ENCODE measurements at places on chromosomes 2 and 18.

- no peak for DNase-seq
Measured at GRCh38 chr2:64613276-64613675, 40.4 kb downstream of the SERTAD2 start.

DNA sequence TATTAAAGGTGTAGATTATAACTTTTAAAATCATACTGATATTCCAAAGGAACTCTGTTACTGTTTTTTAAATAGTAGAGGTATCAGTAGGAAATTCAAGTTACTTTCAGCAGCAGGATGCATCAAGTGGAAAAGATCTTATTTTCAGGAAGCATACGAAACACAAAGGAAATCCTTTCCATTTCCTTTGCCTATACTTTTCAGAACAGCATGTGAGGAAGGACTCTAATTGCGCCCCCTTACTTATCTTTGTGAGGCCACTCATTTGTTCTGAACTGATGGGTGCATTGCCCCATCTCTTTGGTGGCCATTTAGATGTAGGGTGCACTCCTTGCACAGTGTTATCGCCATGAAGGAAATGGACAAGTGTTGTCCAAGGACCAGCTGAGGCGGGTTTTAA is 145.3 kb downstream of the BABAM2 start:
- DNase-seq: no peak

DNA sequence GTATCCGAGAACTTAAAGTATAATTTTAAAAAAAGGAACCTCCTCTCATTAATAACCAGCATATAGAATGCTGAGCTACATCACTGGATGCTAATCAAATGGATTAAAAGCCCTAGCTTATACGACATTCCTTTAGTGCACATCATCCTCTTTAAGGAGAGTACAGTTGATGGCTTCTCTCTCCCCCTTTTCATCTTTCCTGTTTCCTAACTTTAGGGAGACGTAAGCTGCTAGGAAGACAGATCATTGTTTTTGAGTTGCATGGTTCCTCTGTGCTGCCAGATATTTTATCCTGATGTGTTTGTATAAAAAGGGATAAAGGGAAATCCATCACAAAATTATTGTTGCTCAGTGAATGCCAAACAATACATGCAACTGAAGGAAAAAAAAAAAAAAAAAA is 94.2 kb downstream of the SLC8A1 start:
- no peak for DNase-seq

DNA sequence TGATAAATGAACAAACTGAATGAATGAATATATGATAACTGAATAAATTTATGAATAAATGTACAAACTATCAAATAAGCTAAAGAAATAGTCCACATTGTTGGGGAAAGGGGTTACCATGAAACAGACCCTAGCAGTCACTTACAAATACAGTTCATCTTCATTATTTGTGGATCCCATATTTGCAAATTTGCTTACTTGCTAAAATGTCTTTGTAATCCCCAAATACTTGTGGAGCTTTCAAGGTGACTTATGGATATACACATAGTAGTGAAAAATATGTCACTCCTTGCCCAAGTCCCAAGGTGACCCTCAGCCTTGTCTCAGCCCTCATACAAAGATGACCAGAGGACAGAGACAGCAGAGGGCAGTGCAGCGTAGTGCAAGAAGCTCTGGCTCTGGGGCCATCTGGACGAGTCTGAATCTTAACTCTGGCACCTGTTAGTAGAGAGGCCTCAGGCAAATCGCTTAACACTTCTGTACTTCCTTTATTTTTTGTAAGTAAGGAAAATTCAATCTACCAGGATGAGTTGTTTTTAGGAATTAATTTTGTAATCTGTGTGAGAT is 3.1 kb downstream of the PAIP2B start:
- peak; percentile 75 for DNase-seq

DNA sequence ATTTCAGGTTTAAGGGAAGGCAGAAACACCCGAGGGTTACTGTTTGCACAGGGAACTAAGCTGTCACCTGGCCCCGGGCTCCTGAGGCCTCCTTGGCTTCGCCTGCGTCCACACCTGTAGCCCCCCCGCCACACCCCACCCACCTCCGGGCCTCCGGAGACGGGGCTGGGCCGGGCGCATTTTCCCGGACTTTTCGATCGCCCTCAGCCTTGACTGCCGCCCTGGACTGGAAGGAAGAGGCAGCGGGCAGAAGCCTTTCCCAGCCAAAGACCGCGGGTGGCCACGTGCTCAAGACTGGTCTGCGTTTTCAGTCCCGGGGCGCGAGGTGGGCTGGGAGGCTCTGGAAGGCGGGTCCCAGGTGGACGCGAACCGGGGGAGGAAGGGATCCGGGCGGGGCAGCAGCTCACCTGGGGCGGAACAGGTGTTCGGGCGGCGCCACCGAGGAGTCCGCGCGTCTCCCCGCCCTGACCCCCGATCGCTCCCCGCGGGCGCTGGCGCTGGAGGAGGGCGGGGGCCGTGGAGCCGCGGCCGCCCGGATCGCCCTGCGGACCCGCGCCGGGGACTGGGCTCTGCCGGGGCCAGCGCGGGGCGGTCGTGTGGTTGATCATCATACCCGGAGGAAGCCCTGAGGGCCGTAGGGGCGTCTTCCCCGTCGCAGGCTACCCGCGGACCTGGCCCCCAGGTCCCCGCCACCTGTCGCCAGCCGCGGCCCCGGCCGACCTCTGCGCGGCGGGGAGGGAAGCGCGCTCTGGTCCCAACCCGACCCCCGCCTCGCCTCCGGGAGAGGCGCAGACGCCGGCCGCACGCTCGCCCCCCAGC is 3.2 kb downstream of the ID2 start:
- peak; percentile 45 for DNase-seq

GRCh38 chr2:233312874-233313273 is 5.3 kb downstream of the SAG start:
- DNase-seq: no peak

- no peak for DNase-seq
Measured at GRCh38 chr2:24910245-24910644, 9.8 kb downstream of the ADCY3 start.

GRCh38 chr2:15667809-15668556 is 76.3 kb downstream of the DDX1 start:
- peak; percentile 95 for DNase-seq

- no peak for DNase-seq
Measured at GRCh38 chr2:96505231-96505889, at the start of gene NEURL3. Gene NEURL3 (minus strand): TSS chr2:96505357. CDS start chr2:96505286, 71 bp downstream.

- peak; percentile 5 for DNase-seq
Measured at GRCh38 chr2:188607501-188607900, 315.8 kb downstream of the GULP1 start.

- DNase-seq: peak; percentile 9
Measured at GRCh38 chr18:35343488-35343935, 708 bp downstream of the ZNF24 start.

DNA sequence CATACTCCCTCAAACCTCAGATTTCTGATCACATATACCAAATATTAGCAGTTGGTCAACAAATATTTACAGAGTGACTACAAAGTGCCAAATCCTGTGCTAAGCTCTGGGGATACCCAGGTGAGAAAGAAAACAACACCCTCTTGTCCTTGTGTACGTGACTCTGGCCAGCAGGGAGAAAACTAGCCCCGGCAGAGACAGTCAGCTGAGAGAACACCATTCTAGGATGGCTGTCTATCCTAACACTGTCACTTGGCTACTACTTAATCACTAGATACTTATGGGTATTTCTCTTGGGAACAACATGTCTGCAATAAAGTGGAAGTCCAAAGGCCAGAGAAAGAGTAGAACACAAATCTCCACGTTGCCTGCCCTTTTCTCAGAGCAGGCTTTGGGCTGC is 57.9 kb upstream of the CD226 start:
- DNase-seq: no peak

GRCh38 chr2:98944775-98945174 is 8.8 kb upstream of the CRACDL start:
- no peak for DNase-seq

- DNase-seq: no peak
Measured at GRCh38 chr18:52682260-52682659, 342.3 kb downstream of the DCC start.

- no peak for DNase-seq
Measured at GRCh38 chr2:216810399-216811160, 49.3 kb downstream of the TNP1 start.

GRCh38 chr2:151632993-151633565 is 101.2 kb downstream of the NEB start:
- no peak for DNase-seq

- no peak for DNase-seq
Measured at GRCh38 chr2:158153270-158154015, 51.8 kb downstream of the UPP2 start.

GRCh38 chr2:189519631-189520387 is 60.8 kb downstream of the SLC40A1 start:
- DNase-seq: peak; percentile 9

DNA sequence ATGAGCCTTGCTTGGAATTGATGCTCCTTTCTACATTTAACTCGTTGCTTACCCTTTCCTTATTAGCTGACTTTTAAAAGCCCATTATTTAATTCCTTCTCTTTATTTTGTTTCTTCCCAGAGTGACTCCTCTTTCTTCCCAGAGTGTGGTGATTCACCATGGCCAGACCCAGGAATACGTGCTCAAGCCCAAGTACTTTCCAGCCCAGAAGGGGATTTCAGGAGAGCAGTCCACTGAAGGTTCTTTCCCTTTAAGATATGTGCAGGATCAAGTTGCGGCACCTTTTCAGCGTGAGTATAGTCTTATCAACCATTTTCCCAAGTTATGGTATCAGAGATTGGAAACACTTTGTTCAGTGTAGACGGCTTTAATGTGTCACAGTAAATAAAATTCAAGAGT is 163.7 kb downstream of the LTBP1 start:
- DNase-seq: no peak

DNA sequence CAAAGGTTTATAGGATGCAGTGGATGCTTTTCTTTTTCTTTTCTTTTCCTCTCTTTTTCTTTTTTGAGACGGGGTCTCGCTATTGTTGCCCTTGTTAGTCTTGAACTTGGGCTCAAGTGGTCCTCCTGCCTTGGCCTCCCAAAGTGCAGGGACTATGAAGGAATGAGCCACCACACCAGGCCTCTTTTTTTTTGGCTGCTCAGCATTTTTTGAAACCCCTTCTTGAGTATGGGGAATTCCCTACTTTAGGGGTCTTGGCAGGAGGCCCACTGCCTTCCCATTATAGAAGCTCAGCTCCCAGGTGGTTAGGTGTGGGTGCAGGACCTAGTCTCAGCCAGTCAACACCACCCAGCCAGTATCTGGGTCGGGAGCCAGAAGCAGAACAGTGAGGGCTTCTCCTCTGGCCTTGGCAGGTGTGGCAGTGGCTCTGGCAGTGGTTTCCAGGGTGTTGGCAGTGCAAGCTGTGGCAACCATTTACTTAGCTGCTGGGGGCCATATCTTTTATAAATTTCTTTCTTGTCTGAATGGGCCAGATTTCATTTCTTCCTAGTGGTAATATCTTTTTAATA is 51.4 kb upstream of the ACYP2 start:
- DNase-seq: no peak

DNA sequence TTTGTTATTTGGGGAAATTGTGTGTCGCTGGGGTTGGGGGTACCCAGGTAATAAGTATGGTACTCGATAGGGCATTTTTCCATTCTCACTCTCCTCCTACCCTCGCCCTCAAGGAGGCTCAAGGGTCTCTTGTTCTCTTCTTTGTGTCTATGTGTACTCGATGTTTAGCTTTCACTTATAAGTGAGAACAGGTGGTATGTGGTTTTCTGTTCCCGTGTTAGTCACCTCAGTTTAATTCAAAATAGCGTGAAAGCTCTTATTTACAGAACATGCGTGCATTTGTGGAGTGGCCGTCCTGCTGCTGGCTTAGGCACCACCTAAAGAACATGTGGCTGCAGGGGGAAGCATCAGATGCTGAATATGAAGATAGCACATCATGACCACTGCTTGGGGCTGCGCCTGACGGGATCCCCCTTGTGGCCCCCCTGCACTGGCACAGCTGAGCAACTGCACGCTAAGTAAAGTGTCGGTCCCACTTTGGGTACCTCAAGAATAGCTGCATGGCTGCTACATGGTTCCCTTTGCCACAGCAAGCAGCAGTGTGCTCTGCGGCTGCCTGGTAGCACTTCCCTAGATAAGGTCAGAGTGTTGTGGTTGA is 569.0 kb downstream of the DCDC2C start:
- DNase-seq: no peak

DNA sequence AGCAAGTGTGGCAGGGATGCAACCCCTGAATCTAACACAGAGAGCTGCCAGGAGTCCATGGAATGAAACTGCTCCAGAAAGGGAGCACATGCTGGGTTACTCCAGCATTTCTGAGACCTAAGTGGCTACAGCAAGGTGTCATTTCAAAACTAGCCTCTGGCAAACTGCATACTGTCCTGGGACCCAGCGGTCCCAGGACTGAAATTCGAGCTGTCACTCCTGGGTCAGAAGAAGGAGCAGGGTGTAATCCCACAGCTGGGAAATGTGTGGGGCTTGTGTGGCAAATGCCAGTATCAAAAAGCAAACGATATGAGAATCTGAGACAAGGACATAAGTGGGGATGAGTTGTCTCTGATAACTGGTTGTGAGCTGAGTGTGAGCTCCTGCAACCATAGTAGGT is 70.3 kb upstream of the ACVR1C start:
- no peak for DNase-seq

DNA sequence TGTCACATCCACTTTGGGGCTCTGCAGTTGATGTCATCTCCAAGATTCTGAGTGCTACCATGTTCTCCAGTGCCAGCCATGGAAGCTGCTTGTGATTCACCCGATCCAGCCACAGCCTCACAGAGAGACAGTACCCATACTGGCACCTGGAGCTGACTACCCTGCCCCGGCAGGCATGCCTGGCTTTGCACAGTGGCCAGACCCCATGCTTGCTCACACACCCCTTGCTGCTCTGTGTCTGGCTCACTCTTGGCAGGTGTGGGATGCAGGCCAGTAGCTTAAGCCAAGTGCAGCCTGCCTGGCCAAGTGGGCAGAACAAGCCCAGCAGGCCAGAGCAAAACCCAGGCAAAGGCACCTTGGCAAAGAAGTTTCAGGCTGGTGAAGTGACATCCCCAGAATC is 828.4 kb upstream of the VRK2 start:
- DNase-seq: no peak

DNA sequence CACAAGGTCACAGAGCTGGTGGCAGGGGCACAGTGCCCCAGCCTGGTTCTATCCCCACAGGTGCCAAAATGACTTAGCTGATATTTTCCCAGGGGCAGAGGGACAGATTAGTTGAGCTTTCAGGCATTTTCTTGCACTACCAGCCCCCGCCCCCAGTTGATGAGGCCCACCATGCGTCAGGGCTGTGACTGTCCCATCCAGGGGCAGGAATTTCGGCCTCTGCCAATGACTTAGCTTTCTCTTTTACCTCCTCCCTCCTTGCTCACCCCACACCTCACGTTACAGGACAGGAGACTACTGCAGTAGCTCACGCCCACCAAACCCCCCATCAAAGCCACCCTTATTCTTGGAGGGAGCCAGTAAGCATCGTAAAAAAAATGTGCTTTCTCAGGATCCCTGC is 31.5 kb downstream of the MRO start:
- no peak for DNase-seq

DNA sequence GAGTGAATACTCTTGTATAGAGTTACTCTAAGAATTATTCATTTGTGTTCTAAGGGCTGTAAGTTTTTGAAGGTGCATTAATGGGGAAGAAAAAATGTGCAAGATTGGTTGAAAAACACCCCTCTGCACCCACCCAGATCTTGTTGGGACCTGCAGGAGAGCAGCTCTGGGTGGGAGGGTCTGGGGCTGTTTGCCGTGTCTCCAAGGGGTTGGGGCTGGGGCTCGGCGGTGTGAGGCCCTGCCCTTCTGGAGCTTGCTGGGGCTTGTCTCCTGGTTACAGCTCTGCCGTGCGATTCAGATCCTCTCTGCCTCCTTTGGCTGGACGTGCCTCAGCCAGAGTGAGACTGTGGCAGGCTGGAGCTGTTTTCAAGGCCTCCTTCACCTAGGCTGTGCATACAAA is 26.1 kb downstream of the IGFBP2 start:
- DNase-seq: no peak
